ENCODE measurements at places on chromosomes 1 and 21.

GRCh38 chr1:10900691-10901090, 104.2 kb upstream of the CASZ1 start:
- DNase-seq: no peak

- DNase-seq: no peak
These were observed 321.6 kb downstream of the PTPRU start for GRCh38 chr1:29557701-29558600.

GRCh38 chr1:110637475-110637874, 31.3 kb upstream of the KCNA2 start:
- DNase-seq: no peak

GRCh38 chr1:165222580-165222979, 133.9 kb downstream of the LMX1A start:
- no peak for DNase-seq

DNA sequence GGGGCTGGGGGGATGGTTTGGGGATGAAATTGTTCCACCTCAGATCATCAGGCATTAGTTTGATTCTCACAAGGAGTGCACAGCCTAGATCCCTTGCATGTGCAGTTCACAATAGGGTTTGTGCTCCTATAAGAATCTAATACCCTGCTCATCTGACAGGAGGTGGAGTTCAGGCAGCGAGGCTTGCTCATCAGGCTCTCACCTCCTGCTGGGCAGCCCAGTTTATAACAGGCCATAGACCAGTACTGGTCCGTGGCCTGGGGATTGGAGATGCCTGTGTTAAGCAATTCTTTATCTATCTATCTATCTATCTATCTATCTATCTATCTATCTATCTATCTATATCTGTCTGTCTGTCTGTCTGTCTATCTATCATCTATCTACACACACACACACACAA, 525.3 kb upstream of the DAB1 start:
- no peak for DNase-seq

- no peak for DNase-seq
These were observed 48.3 kb downstream of the ADGRL2 start for GRCh38 chr1:81848880-81849682.

- DNase-seq: no peak
These were observed 301 bp upstream of the NUDT17 start for GRCh38 chr1:145845144-145845513.

Measured in nephron progenitor cell (in vitro differentiated cells).